ENCODE measurements at places on chromosomes 7 and 10.
A peak's percentile ranks its signal among the peaks of the same experiment; 100 is the strongest.

- DNase-seq: no peak
These were observed 56.7 kb downstream of the EGFR start for GRCh38 chr7:55075464-55076021.

GRCh38 chr7:70506434-70506833 lies 625.5 kb upstream of the GALNT17 start:
- no peak for DNase-seq

GRCh38 chr7:112009081-112009480 lies 197.1 kb downstream of the DOCK4 start:
- DNase-seq: peak; percentile 17

GRCh38 chr10:75202321-75203045 lies 8.1 kb upstream of the VDAC2 start:
- no peak for DNase-seq

- DNase-seq: no peak
These were observed 97.2 kb upstream of the INSYN2A start for GRCh38 chr10:127293640-127294039.

DNA sequence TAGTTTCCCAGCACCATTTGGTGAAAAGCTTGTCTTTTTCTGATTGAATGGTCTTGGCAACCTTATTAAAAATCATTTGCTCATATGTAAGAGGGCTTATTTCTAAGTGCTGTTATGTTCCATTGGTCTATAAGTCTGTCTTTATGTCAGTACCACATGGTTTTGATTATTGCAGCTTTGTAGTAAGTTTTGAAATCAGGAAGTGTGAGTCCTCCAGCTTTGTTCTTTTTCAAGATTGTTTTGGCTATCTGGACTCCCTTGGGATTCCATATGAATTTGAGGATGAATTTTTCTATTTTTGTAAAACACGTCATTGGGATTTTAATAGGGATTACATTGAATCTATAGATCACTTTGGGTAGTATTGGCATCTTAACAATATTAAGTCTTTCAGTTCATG lies 5.4 kb downstream of the KIF11 start:
- no peak for DNase-seq

Measured in HT-29 (cell line).